ENCODE measurements at places on chromosomes 5 and 9.

DNA sequence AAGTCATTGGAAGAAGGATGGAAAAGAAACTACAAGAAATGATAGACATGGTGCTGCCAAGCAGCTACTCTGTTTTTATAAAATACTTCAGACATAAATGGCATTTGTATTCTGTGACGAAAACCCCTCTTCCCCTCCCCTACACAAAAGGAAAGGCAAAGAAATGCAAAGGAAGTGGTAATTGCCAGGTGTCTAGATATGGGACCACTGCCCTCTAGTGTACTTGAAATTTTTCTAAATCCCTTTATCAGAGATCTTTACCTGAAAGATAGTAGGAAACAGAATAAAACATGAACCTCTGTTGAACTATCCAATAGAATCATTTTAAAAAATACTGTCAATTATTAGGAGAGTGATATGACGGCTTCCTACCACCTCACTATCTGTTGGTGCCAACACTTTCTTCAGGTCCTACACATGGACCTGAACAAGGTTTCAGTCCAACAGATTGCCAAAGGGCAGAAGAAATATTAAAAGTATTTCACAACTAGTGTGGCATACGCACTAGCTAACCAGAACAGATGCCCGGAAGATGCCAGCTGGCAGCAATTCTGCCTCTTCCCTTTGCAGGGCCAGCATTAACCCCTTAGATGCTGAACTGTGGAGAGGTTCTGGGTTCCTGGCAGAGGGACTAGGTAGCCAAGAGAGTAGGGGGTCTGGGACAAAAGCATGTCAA is 104.1 kb downstream of the TSSK1B start:
- no peak for DNase-seq

DNA sequence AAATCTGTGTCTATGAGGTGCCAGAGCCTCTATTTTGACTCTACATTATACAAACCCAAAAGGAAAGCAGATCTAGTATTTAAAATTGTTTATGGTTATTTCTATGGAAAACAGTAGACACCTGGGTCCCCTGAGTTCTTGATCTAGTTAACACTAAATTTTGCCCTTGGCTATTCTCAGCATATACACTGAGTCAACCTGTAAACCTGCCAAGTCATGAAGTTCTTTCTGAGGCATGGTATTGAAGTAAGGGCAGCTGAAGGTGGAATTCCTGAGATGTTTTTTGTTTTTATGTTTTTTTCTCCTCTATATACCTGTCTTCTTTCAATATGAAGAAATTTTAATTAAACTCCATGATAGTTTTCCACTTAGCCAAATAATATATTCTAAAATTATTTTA is 120.2 kb downstream of the PDE4D start:
- no peak for DNase-seq

GRCh38 chr9:87390361-87390760 is 107.3 kb upstream of the DAPK1 start:
- no peak for DNase-seq

GRCh38 chr5:42887575-42887974 is 75.9 kb upstream of the SELENOP start:
- no peak for DNase-seq

GRCh38 chr5:123364441-123365155 is 58.6 kb downstream of the CEP120 start:
- no peak for DNase-seq

DNA sequence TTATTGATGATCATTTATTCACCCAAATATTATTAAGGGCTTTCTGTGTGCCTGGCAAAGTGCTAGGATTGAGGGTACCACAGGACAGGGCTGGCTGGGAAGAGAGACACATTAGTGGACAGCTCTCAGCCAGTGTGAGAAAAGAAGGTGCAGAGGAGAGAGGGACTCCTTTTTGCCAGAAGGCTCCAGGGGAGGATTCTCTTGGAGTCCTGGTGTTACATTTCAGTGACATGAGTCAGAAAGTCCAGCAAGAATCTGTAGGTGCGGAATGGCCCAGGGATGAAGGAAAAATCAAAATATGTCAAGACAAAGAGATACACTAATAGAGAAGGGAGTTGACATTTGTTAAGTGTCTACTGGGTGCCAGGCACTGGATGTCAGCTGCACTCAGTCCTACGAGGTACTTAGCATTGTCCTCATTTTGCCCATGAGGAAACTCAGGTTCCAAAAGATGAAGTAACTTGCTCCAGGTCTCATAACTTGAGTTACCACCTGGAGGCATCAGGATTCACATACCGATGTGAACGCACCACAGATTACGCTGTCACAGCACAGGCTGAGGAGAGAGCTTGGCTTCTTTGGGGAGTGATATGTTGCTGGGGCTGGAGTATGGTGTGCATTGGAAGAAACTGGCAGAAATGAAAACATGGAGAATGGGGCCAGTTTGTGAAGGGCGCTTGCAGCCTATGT is 60.5 kb downstream of the RASGRF2 start:
- DNase-seq: no peak

- DNase-seq: no peak
Measured at GRCh38 chr5:136033234-136033633, 4.4 kb downstream of the TGFBI start.

DNA sequence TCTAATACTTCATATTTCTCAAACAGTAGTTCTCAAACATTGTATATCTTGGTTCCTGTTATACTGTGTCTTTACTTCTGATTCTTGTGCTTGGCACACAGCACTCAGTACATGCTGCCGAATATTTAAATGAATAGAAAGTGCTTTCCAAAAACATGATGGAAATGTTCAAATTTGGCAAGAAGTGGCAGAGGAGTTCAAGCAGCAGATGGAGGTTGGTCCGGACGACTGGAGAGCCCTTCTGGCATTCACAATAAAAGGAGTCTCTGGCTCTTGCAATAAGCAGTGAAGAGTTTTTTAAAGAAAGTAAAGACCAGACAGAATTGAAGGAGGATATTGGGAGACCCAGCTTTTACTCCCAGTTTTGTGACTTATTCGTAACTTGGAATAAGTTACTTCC is 36.3 kb downstream of the TSTD2 start:
- DNase-seq: no peak

GRCh38 chr5:143186623-143187022 is 216.9 kb downstream of the NR3C1 start:
- DNase-seq: no peak

DNA sequence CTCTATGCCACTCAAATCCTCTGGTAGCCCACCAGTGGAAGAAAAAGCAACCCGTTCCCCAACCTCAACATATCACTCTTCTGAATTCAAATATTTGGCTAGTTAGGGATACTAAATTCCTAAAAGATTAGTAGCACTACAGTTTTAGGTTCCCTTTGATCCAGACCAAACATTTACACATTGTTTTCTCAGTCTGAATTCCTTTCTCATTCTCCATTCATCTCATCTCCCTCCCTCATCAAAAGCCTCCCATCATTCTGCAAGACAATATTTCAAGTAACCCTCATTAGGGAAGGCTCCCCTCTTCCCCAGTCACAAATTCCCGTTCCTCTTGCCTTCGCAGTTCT is 26.3 kb downstream of the ADAM19 start:
- no peak for DNase-seq

DNA sequence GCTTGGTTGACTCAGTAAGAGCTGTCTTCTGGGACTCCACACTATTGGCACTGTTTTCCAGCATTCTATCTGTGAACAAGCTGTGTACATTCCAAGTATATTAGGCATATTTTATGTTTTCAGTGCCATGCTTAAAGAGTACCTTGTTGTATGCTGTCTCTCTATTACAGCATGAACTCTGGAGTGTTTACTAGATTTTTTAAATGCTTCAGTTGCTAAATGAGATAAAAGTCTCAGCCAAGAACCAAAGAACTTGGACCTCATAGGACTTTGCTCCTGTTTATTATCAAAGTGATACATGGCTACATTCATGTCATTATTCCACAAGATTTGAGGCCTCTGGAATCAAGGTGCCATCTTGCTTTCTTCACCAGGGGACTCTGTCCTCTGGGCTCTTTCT is 167.2 kb downstream of the C9orf152 start:
- DNase-seq: no peak

DNA sequence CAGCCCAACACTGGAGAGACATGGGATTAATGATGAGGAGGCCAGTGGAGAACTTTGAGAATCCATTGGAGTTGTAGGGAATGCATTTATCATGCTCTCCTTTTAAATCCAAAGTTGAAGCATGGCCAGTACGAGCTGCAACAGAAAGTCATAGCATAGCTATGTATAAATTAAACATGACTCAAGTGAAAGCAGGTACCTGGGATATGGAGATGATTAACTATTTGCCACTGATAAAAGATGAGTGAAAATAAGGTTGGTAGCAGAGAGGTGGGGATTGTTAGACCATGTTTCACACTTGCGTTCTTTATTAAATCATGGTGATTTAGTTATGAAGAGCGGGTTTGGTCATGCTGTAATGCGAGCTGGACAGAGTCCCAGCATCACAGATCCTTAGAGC is 189.6 kb downstream of the ARHGEF28 start:
- DNase-seq: no peak
